Activated naive CD4-positive, alpha-beta T cell treated with anti-CD3 and anti-CD28 coated beads, Interleukin-2, amount 10 ng/mL, durations not matched to agents 5 hours and 36 hours (primary cell): ENCODE measurements at places on chromosomes 4 and X. TPM values are rescaled to one million over a fixed set of nuclear protein-coding genes. Genes with fewer than 3 reads are reported as not detected.

Gene TMPRSS11B
- not detected for total RNA-seq

Gene FGD1
- 0.19 TPM for total RNA-seq

Gene TRPC3
- total RNA-seq, result 0.68 TPM

Gene SCD5
- 0.94 TPM for total RNA-seq
